Inflammatory macrophage treated with lipopolysaccharide for 4 hours (primary cell): ENCODE measurements at places on chromosomes 4 and X.

- no peak for DNase-seq
Observed at GRCh38 chr4:47837094-47837907, 566 bp downstream of the CORIN start.

GRCh38 chr4:23213198-23213597, 520.5 kb downstream of the GBA3 start:
- DNase-seq: no peak

- DNase-seq: no peak
Observed at GRCh38 chr4:159282329-159282728, 179.4 kb downstream of the RAPGEF2 start.

DNA sequence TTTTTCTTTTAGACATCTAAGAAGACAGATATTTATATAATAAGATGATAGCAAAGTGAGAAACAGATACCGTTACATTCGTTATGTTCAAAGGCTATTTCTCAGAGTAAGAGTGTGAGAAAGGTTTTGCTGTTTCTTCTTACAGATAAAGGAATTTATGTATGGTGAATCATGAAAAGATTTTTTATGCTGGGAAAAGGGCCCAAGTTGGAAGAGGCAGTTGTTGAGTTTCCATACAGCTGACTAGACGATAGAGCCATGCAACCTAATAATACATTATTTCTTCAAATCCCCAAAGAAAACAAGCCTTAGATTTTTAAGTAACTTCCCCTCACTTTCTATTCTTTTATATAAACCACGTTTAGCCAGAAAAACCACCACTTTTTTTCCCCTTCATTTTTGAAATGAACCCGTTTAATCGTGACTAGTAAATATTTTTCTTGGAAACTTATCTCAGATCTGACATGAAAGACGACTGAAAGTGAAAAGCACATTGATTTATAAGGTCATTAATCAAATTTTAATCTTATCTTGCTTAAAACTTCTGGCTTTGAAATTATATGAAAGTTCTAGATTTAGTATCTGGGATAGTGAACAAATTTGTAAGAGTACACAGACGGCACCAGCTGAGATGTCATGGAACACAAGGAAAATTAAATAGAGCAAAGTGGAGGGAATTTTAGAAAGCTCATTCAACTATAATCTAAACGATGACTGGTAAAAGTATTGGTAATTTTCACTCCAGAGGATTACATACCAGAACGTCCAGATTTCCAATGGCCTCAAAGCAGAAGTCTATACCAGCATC, 10.9 kb downstream of the ADH6 start:
- DNase-seq: no peak

- no peak for DNase-seq
Observed at GRCh38 chrX:72373136-72373535, 67.4 kb upstream of the CITED1 start.

- DNase-seq: no peak
Observed at GRCh38 chrX:154029439-154029838, 9.7 kb upstream of the IRAK1 start.

- DNase-seq: peak; percentile 69
Observed at GRCh38 chr4:145041378-145041777, 56.6 kb downstream of the ANAPC10 start.

GRCh38 chr4:35684755-35685154, 559.6 kb downstream of the ARAP2 start:
- DNase-seq: no peak

- no peak for DNase-seq
Observed at GRCh38 chr4:7487998-7488671, 53.4 kb upstream of the PSAPL1 start.

GRCh38 chr4:63275491-63275890, 1133.8 kb downstream of the TECRL start:
- no peak for DNase-seq

DNA sequence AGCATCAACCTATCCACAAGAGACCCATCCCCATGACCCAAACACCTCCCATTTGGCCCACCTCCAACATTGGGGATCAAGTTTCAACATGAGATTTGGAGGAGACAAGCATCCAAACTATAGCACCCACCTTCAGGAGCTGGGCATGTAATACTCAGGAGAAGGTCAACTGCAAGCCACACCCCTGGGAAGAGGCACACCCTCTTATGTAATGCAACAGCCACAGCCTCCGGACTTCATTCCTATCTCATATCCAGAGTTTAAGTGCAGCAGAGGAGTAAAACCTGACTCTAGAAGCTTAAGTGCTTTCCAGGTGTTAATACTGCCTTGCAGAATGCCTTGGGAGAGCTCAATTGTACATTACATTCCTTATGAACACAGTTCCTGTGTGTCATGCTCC, 197.4 kb downstream of the PTTG2 start:
- DNase-seq: no peak

- no peak for DNase-seq
Observed at GRCh38 chrX:55119712-55120111, 30.9 kb downstream of the PAGE2 start.

- DNase-seq: no peak
Observed at GRCh38 chr4:176187624-176188023, 7.8 kb downstream of the SPATA4 start.

DNA sequence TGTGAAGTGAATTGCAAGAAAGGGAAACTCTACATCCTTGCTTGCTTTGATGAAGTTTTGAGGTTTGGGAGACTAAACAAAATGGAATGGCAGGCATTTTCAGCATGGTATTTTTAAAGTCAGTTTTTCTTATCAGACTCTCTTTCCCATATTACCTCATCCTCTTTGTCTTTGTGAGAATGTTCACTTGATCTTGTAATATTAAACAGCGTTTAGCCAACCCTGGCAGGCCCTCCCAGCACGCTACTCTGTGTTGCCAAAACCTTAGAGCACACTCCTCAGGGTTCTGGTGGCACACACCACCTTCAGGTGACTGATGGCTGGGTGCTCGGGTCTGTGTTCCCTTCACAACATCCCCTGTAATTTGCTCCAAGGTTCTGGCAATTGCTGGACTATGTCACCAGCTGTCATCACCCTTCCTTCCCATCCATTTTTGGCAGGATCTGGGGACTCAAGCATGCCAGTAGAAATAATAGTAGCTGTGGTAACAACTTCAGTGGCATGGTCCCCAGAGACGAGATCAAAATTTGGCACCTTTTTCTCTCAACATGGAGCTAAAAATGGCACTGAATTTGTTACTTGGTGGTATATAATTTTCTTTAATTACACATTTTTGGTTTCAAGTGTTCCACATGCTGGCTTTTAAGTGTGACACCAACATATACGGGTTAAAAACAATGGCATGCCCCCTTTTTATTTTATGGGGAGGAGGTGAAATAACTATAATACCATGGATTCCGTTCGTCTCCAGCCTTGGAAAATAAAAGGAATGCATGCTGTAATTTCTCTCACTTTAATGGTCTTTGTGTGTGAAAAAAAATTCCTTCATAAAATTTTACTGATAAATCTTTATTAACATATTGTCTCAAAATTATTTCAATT, 273.1 kb downstream of the DCTD start:
- no peak for DNase-seq

GRCh38 chr4:82551734-82552133, 10.1 kb downstream of the TMEM150C start:
- DNase-seq: no peak
